ENCODE measurements at places on chromosomes 16 and 17.

DNA sequence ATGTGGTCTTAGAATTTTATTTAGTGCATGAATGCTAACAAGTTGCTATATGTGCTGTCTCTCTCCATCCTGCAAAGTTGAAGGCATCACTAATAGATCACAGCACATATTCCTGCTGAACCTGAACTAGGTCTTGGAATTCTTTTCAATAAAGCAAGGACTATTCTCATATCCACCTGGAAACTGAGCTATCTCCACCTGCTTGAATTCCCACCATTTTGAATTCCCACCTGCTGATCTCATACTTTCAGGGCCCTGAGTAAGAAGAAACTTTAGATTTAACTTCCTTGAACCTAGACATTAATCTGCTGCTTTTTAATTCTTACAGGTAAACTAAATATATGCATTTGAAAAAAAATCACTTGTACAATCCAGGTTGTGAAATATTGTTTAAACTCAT lies 445.3 kb upstream of the CCL2 start:
- DNase-seq, result no peak

GRCh38 chr16:71230122-71230845 lies at the start of gene HYDIN:
Gene HYDIN (minus strand): TSS chr16:71230722. CDS start chr16:71186895, 43,827 bp downstream.
- DNase-seq, result no peak

DNA sequence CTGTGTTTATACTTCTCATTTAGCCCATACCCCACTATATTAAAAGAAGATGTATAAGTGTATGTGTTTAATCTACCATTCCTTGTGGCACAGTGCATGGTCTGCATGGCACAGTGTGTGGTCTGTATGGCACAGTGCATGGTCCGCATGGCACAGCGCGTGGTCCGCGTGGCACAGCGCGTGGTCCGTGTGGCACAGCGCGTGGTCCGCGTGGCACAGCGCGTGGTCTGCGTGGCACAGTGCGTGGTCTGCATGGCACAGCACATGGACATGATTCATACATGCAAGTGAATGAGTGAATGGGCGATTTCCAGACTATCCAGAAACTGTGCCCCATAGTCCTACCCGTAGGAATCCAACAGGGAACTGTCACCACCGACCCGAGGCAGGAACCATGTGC lies 632.6 kb downstream of the MAF start:
- no peak for DNase-seq

GRCh38 chr16:22898874-22899348 lies 84.9 kb downstream of the HS3ST2 start:
- no peak for DNase-seq

- no peak for DNase-seq
These were observed 17.4 kb downstream of the KRT24 start for GRCh38 chr17:40686192-40686591.

GRCh38 chr16:80828495-80828894 lies 24.1 kb upstream of the CDYL2 start:
- DNase-seq, result no peak

DNA sequence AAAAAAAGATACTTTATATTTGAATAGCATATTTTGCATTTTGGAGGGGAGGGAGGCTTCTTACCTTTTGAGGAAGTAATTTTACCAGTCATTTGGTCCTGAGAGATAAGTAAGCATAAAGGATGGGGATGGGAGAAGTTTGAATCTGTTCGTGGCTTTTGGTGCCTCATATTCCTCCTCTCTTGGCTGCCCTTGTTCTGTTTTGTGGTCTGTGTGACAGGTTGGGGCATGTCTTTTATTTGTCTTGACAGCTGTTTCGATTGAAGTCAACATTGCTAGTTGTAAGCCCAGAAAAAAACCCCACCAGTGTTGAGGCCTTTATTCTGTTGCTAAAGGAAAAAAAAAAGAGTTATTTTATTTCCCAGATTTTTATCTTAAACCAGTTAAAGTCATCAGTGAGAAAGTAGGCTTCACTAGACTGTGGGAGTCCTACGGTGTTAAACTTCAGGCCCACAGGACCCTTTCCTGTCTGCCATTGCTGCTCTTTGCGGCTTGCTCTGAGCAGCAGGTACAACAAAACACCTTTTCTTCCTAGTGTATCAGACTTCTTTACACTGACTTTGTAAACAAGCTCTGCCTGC lies 11.4 kb downstream of the SLC7A6 start:
- DNase-seq, result no peak

DNA sequence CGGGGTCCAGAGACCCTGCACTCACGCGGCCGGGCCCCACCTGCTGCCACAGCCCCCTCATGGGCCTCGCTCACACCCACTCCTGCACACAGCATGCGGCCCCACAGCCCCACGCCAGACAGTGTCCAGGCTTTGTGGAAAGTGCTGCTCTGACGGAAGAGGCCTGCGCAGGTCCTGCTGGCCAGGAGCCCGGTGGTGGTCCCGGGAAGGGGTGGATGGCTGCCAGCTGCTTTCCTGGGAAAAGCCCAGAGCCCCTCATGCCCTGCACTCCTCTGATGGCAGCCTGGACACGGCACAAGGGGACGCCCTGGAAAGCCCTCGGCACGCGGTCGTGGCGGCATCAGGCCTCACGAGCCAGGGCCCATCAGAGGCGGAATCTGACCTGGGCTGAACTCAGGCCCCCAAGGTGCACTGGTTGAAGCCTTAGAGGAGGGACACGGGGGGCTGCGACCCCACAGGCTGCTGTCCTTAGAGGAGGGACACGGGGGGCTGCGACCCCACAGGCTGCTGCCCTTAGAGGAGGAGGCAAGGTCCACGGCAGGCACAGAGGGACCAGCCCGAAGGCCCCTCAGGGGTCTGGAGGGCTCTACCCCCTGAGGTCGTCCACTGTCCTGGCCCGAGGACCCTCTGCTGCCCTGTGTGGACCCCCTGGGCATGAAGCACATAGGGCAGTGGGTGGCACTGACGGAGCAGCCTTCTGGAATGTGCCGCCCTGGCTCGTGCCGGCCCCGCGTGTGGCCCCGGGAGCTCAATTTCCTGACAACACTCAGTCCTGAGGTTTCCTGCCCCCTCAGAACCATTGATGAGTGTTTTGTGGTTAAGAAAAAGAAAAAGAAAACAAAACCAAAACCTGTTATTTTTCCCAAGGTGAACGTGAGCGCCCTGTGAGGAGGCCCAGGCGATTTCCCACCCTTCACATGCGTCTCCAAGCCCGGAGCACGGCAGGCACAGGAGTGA lies 22.1 kb downstream of the SOX8 start:
- DNase-seq, result no peak

DNA sequence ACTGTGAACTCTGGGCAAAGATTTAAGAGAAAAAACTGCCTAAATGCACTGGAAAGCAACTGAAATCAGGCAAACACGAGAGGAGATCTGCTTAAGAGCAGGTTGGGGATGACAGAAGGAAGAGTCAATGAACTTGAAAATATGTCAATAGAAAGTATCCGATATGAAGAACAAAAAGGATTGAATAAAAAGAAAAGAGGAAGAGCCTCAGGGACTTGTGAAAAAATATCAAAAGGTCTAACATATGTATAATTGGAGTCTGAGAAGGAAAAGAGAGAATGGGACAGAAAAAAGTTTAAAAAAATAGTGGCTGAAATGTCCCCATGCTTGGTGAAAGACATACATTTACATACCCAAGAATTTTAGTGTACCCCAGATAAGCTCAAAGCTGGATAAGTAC lies 195.5 kb downstream of the COPRS start:
- no peak for DNase-seq

DNA sequence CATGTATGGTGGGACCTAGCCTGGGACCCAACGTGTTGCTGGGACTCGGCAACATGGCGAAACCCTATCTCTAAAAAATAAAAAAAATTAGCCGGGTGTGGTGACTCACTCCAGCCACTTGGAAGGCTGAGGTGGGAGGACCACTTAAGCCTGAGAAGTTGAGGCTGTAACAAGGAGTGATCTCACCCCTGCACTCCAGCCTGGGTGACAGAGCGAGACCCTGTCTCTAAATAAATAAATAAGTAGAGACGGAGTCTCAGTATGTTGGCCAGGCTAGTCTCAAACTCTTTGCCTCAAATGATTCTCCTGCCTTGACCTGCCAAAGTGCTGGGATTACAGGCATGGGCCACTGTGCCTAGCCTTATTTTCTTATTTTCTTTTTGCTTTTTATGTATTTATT lies 10.1 kb upstream of the CNP start:
- DNase-seq, result no peak
